ENCODE measurements at places on chromosomes 2 and 18.
A peak's percentile ranks its signal among the peaks of the same experiment; 100 is the strongest.

GRCh38 chr2:99780276-99780675 lies 290.5 kb upstream of the REV1 start:
- no peak for DNase-seq

DNA sequence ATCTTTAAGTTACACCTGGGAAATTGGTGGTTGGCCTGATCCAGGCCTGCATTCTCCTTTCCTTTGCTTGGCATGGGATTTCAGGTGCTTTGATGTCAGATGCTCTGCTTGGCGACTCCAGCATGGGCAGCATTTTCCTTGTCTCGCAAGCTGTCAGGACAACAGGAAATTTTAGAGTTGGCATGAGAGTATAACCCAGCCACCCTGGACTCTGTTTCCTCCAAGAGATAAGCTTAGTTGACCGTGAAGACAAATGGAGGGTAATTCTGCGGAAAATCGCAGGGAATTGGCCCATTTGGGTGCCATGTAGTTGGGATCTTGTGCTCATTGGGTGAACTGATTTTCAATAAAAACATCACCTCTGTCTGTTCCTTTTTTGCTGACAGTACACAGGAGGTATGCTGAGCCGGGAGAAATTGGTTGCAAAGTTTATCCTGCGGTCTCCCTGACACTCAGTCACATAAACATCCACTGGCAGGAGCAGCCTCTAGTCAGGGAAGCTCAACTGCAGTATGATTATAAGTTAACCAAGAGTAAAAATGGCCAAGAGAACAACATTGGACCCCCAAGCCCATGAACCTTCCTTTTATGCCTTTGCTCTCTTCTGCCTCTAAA lies 409.9 kb downstream of the SETBP1 start:
- no peak for DNase-seq

- DNase-seq, result no peak
Measured at GRCh38 chr2:181138816-181139215, 158.4 kb downstream of the UBE2E3 start.

DNA sequence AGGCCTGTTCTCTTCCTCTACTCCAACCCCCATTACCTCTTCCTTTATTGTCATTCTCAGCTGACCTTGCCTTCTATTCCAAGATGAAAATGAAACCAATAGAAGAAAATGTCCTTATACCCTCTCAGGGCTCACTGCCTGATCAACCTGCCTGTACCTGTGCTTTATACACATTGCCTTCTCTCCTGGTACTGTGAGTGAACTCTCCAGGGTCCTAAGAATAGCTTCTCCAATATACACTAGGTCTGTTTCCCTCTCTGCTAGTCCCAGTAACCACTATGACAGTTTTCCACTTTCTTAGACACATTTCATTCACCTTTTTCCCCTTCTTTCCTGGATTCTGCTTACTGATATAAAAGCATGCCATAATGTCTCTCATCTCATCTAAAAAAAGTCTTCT lies 85.7 kb downstream of the FSHR start:
- no peak for DNase-seq

- DNase-seq, result peak; percentile 44
Measured at GRCh38 chr2:173050684-173051083, 25.0 kb upstream of the MAP3K20 start.

DNA sequence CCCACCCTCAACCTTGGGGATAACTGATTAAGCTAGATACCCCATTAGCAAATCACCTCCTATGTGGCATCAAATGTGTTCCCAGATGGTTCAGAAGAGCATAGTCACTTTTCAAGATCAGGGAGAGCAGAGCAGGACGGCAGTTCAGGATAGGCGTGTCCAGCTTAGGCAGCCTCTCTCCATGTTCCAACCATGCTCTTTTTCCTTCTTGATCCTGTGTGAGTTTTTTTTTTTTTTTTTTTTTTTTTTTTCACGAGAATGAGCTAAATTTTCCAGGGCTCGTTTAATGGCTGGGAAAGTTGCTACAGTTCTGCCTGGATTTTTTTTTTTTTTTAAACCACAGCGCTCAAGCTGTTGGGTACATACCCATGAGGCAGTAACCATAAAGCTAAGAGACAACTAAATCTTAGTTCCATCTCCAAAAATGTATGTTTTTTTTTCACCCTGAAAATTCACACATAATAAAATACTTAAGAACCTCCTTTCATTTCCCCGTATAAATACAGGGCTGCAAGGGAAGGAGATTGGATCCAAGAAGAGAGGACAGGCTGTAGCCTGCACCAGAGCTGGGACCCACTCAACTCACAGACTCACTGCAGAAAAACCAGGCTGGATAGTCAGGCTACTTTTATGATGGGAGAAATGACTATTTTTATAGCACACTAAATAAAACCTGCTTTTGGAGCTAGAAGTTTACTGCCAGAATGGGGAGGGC lies 244.3 kb downstream of the SETBP1 start:
- DNase-seq, result no peak

- DNase-seq, result no peak
Measured at GRCh38 chr18:22627506-22627905, 209.8 kb upstream of the CTAGE1 start.

DNA sequence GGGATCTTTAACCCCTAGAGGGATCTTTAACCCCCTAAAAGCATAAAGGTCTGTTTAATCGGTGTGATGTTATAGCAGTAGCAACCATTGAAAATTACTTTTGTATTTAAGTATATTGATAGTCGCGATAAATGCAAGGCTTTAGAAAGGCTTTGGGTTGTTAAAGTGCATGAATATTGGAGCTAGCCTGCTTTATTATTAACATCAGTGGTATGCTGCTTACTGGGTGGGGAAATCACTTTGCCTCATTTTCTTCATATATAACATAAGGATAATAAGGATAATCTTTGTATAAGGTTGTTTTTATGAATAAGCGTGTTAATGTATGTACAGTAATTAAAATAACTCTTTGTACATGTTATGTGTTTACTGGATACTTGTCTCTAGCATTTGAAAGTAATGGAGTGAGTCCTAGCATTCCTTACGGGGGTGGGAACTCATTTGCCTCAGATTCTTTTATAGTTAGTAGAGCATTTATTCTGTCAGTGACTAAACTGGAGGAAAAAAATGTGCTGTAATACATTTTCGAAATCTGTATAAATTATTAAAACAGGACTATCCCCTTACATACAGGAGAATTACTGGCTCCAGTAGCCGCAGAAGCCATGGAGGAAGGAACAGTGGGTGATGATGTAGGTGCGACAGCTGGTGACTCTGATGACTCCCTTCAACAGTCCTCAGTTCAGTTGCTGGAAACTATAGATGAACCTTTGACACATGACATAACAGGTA lies 122.2 kb downstream of the BIRC6 start:
- peak; percentile 6 for DNase-seq

DNA sequence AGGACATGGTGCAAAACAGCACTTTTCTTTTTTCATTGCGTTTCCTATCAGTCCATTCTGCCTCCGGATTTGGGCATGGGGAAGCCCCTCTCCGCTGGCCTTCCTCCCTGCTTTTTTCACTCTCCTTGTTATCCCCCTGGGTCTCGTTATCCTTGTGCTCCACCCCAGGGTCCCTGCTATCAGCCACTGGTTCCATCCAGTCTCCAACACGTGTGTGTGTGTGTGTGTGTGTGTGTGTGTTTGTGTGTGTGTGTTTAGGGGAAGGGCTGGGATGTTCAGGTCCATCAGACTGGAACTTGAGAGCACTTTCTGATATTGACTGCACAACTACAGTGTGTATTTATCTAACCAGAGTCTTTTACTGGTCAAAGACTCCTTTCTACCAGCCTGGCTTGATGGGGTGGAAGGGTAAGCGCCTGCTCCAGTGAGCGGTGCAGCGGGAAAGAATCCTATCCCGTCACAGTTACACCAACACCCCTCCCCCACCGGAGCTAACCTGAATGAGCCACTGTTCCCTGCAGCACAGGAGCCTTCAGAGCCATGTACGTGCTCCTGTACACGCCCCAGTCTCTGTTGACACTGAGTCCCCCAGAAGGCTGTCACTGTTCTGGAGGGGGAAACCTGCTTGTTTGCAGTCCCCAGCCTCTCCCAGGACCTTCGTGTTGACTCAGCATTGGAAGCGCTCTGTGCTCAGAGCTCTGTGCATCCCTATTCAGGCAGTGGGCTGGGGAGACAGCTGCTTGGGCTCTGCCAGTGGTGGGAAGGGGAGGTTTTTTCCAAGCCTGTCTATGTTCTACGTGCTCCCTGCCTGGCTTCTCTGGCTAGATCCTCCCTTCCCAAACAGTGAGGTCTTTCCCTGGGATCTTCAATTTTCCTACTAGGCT lies 4.6 kb downstream of the INHA start:
- peak; percentile 58 for DNase-seq

- DNase-seq, result no peak
Measured at GRCh38 chr2:131022731-131023130, 70.5 kb downstream of the FAM168B start.

- DNase-seq, result no peak
Measured at GRCh38 chr18:3804336-3804735, 354.4 kb downstream of the TGIF1 start.

- no peak for DNase-seq
Measured at GRCh38 chr2:46445556-46445955, 33.8 kb upstream of the TMEM247 start.

- no peak for DNase-seq
Measured at GRCh38 chr2:21382701-21383520, 259.1 kb downstream of the TDRD15 start.

DNA sequence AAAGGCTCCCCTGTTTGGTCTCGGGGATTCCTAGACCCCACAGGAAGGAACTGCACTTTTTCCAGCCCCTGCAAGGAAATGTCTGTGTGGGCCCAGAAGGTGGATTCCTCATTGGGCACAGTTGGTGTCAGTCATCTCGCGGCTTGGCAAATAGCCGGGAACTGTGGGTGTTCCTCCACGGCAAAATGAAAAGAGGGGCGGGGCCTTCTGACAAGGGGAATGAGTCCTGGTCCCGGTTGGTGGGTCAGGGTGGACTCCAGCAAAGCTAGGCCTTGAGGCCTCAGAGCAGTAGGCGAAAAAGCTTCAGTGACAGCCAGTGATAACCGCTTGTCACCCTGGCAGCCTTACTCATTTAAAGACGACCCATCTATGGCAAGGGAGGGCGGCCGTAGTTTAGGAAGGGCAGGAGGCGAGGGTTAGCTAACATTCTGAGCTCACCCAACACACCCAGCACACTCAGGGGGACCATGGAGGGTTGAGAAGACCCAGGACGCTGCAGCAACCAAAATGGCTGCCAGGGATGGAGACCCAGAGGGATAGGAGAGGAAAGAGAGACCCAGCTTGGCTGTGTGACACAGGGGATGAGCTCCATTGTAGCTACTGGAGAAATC lies 16.5 kb downstream of the SLC4A3 start:
- no peak for DNase-seq

DNA sequence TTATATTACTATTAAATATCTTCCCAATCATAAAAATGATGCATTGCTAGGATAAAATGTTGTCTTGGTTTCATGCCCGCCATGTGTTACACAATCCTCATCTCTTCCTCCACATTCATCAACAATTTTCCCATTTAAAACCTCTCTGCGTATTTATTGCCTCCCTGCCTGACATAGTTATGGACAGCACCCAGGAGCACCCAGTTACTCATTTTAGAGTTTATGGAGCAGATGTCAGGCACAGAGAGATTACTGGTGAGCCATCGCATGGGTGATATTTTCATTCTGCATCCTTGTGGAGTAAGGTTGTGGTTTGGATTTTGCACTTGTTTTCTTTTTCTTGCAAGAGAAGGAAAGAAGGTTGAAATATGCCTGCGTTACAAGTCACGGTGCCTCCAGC lies 116.7 kb upstream of the NPAS2 start:
- no peak for DNase-seq

DNA sequence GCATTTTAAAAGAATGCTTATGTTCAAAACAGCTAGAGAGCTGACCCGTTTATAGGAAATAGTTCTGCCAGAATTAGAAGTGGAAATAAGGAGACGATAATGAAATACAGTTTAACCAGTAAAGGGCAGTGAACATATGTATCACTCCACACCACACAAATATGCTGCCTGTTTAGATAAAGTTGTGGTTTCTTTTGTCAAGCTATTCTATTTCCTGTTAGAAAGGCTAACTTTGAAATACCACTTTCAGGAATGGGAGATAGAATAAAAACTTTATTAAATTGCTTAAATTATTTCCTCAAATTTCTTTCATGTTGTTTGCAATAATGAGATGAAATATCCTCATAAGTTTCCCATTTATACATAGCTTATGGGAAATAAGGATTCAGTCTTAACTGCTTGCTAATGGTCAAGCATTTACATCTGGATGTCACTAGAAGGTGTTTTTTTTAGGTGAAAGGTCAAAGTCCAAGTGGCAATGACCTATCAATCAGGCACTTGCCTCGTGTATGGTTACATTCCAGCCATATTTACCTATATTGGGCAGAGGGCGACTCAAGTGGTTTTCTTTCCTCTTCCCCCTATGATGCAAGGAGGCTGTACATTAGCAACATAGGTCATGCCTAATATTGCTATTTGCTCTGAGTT lies 148.9 kb downstream of the ZEB2 start:
- no peak for DNase-seq

GRCh38 chr2:129297430-129297829 lies 682.0 kb upstream of the RAB6C start:
- no peak for DNase-seq

- DNase-seq, result no peak
Measured at GRCh38 chr2:1496359-1496821, 83.1 kb downstream of the TPO start.

GRCh38 chr2:193187816-193188215 lies 993.1 kb upstream of the TMEFF2 start:
- DNase-seq, result no peak

DNA sequence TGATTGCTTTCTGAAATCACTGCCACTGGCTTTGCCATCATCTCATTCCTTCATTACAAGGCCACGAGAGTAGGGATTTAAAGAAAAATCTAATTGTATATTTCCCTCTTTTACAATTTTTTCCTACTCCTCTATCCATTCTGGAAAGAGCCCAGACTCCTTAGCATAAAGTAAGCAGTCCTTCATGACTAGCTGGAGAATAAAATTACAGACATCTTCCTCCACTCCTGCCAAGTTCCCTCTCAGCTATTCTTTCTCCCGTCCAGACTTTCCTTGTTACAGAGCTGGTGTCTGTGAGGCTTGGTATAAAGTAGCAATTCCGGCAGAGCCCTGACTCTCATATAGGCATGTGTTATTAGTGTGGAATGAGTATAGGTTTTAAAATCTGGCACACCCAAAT lies 806.8 kb downstream of the PLCL1 start:
- no peak for DNase-seq

Data from kidney tubule cell (primary cell).